ENCODE measurements at places on chromosomes 2 and 18. TPM values are rescaled to one million over a fixed set of nuclear protein-coding genes. Genes with fewer than 3 reads are reported as not detected.

The DCAF17 gene
- total RNA-seq: 10.9 TPM

DNA sequence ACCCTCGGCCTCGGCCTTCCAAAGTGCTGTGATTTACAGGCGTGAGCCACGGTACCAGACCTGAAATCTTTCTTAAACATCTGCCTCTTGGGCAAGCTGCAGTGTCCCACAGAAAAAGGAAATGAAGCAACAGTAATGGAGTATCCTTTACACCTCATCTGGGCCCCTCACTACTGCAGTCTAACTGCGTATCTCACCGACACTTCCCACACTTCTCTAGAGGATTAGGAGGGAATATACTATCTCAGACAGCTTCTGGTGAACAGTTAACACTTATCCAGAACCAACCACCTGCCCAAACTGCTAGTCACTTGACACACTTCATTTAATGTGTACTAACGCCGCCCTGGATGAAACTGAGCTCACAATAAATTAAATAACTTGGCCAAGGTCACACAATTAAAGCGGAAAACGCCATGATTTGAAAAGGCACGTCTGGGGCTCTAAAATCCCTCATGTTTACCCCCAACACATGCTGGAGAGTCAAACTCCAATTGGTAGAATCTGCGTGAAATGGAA is 993 bp downstream of the COX7A2L start:
- no peak for DNase-seq

DNA sequence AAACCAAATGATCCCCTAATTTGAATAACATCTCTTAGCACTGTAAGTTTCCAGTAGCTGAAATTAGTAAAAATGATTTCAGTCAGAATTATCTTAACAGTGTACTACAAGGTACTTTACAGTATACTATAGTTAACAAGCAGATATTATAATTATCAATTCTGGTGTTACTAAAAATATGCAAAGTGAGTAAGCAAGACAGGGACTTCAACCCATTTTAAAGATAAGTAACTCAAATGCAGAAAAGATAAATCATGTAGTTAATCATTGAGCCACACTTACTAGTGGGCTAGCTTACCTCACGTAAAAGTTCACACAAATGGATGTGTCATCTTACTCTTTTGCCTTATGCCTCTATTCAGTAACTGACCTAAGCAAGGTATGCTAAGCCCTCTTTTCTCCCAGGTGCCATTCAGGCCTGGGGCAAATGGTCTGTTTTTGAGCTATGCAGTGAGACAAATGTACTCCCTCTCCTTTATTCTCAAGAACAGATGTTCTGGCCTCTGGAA is 101.0 kb downstream of the NBAS start:
- DNase-seq: no peak

The SNED1 gene
- 58.0 TPM for total RNA-seq

GRCh38 chr2:44186810-44187209 is 18.1 kb downstream of the PPM1B start:
- DNase-seq: no peak

The ZNF892 gene
- 3.6 TPM for total RNA-seq

GRCh38 chr2:19706332-19706731 is 195.5 kb downstream of the TTC32 start:
- DNase-seq: no peak

- no peak for DNase-seq
Measured at GRCh38 chr2:46379213-46380037, 82.2 kb downstream of the EPAS1 start.
